ENCODE measurements at places on chromosomes 7 and 10.

DNA sequence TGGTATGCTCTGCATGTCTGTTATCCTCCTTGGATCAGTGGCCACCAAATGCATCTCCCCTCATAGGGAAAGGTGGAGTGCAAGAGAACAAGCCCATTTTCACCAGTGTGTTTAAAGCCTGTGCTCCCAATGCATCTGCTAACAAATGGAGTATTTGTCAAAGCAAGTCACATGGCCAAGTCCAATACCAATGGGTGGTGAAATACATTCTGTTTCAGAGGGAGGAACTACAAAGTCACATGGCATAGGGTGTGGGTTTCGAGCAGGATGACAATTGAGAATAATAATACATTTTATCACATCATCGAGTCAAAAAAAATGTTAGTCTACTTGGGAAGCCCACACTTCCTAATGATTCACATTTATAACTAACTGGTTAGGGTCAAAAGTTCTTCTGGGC, 62.7 kb downstream of the SUGCT start:
- H3K27ac ChIP-seq: no peak overlapping the region
- no peak for DNase-seq
- H3K27me3 ChIP-seq: no peaks in the 10 kb centered on the region
- no peaks in the 10 kb centered on the region for H3K4me1 ChIP-seq
- no peak overlapping the region for H3K4me3 ChIP-seq

DNA sequence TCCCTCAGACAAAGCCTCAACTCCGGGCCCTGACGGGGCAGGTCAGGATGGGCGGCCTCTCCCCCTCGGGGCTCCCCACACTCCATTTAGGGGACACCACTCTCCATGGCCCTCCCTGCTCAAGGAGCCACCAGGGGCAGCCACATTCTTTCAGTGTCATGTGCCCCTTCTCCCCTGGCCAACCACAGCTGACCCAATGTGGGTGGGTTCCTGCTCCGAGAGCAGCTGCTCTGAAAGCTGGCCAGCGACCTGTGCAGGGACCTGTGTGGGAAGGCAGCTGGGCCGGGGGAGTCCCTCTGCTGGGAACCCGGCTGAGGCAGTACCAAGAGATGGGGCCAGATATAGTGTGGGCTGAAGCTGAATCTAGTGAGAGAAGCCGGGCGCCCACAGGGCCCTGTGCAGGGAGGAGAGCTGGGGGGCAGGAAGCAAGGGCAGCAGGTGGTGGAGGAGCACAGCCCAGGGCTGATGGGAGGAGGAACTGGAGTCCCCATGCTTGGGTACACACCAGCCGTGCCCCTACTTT, 40.6 kb upstream of the NPFFR1 start:
- H3K4me3 ChIP-seq: no peak overlapping the region
- peak overlapping the region; percentile 30 for H3K27ac ChIP-seq
- no peaks in the 10 kb centered on the region for H3K4me1 ChIP-seq
- H3K27me3 ChIP-seq: no peaks in the 10 kb centered on the region

DNA sequence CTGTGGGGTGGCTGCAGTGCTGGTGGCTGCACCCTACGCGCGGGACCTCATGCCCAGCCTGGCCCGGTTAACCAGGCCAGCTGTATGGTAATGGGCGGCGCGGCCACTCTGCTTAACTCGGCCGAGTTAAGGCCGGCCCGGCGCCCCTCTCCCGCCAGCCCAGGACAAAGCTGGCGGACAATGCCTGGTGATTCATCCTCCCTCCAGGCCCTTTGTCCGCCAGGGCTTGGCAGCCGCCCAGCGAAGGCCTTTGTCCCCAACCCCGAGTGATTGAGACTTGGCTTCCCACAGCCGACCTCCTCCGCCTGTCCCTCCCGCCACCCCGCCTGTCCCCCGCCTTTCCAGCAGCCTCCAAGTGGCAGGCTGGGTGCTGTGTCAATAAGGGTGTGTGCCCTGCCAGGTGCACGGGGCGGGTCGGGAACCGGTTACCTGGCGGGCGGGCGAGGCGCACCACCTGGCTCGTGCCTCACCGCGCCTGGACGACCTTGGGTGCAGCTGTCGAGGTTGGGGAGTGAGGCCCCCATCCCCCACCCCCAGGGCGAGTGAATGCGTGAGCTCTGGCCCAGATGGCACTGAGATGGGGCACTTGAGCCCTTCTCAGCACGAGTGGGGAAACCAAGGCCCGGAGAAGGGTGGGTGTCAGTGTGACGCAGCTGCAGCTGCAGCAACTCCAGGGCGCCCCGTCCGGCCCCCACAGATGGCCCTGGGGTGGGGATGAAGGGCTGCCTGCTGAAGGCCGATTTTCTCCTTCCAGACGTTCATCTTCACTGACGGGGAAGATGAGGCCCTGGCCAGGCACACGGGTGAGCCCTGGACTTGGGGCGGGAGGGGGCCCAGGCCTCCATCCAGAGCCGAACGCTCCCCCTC, 4.6 kb downstream of the LFNG start:
- H3K27ac ChIP-seq: peak overlapping the region; percentile 87
- no peaks in the 10 kb centered on the region for H3K27me3 ChIP-seq
- peak overlapping the region; percentile 65 for H3K4me3 ChIP-seq
- peaks cover 23% of the 10 kb centered on the region for H3K36me3 ChIP-seq
- H3K4me1 ChIP-seq: peaks cover 80% of the 10 kb centered on the region

GRCh38 chr7:179209-179681, 13.1 kb upstream of the FAM20C start:
- H3K4me1 ChIP-seq: no peaks in the 10 kb centered on the region
- H3K27me3 ChIP-seq: no peaks in the 10 kb centered on the region
- no peaks in the 10 kb centered on the region for H3K36me3 ChIP-seq
- DNase-seq: no peak
- H3K27ac ChIP-seq: peak overlapping the region; percentile 6

- no peak for DNase-seq
- no peaks in the 10 kb centered on the region for H3K36me3 ChIP-seq
- H3K4me1 ChIP-seq: no peaks in the 10 kb centered on the region
- no peak overlapping the region for H3K27ac ChIP-seq
Observed at GRCh38 chr10:126570621-126571602, 99.6 kb downstream of the C10orf90 start.

GRCh38 chr7:146826329-146826728, 709.7 kb downstream of the CNTNAP2 start:
- H3K27ac ChIP-seq: no peak overlapping the region
- H3K36me3 ChIP-seq: no peaks in the 10 kb centered on the region
- no peaks in the 10 kb centered on the region for H3K4me1 ChIP-seq
- no peak for DNase-seq
- H3K4me3 ChIP-seq: no peak overlapping the region
- H3K27me3 ChIP-seq: no peaks in the 10 kb centered on the region

GRCh38 chr10:26854524-26854923, 6.2 kb downstream of the ABI1 start:
- no peaks in the 10 kb centered on the region for H3K27me3 ChIP-seq
- H3K4me3 ChIP-seq: no peak overlapping the region
- peaks cover 52% of the 10 kb centered on the region for H3K4me1 ChIP-seq
- no peak overlapping the region for H3K27ac ChIP-seq

DNA sequence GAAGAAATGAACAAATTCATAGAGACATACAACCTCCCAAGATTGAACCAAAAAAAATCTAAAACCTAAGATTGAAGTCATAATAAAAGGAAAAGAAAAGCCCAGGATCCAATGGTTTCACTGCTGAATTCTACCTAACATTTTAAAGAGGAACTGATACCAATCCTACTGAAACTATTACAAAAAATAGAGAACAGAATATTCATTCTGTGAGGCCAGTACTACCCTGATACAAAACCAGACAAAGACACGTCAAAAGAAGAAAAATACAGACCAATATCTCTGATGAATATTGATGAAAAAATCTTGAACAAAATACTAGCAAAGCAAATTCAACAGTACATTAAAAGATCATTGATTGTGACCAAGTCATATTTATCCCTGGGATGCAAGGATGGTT, 128.5 kb upstream of the STEAP1 start:
- no peaks in the 10 kb centered on the region for H3K4me1 ChIP-seq
- H3K27ac ChIP-seq: no peak overlapping the region
- H3K4me3 ChIP-seq: no peak overlapping the region
- no peak for DNase-seq

DNA sequence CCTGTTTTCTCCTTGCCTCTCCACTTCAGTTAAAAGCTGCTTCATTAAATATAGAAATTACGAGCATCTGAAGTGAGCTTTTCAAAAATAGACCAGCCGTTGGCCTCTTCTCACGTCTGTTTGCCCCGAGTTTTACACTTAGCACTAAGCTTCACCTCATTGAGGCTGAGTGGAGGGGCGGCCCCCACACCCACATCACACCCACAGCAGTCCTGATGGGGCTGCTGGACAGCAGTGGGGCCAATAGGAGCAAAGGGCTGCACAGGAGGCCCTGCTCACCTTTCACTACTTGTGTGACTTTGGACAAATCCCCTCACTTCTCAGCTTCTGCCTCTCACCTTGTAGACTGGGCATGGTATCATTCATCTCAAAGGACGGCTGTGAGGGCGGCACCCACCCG, 677.8 kb downstream of the SDK1 start:
- DNase-seq: no peak
- H3K36me3 ChIP-seq: no peaks in the 10 kb centered on the region
- no peak overlapping the region for H3K4me3 ChIP-seq
- no peaks in the 10 kb centered on the region for H3K27me3 ChIP-seq
- H3K4me1 ChIP-seq: no peaks in the 10 kb centered on the region

GRCh38 chr10:61923210-61923949, 21.9 kb downstream of the ARID5B start:
- no peak for DNase-seq
- H3K4me1 ChIP-seq: no peaks in the 10 kb centered on the region
- no peaks in the 10 kb centered on the region for H3K27me3 ChIP-seq
- no peaks in the 10 kb centered on the region for H3K36me3 ChIP-seq

Data from upper lobe of right lung (tissue), 1 donor.